ENCODE measurements at places on chromosomes 7 and 10.

GRCh38 chr7:140778568-140778967 is 82.1 kb downstream of the NDUFB2 start:
- no peak for DNase-seq

DNA sequence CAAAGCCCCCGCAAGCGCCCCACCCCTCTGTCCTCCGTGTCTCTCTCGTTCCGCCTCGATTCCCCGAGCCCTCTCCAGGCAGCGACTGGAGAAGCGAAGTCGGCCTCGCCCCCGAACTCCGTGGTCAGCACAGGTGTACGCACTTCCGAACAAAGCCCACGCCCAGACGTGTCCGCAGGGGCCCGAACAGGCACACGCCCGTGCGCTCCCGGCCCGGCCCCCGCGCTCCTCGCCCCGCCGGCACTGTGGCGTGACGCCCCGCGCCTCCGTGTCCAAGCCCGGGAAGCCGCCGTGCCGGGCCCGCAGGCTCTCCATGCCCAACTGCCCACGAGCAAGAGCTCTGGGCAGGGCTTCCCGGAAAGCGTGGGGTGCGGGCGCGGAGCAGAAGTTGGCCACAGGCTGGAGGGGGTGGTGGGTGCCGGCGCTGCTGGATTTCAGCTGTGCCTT is 662 bp downstream of the NRCAM start:
- no peak for DNase-seq

- no peak for DNase-seq
These were observed 465.3 kb downstream of the PLXDC2 start for GRCh38 chr10:20281579-20281978.

DNA sequence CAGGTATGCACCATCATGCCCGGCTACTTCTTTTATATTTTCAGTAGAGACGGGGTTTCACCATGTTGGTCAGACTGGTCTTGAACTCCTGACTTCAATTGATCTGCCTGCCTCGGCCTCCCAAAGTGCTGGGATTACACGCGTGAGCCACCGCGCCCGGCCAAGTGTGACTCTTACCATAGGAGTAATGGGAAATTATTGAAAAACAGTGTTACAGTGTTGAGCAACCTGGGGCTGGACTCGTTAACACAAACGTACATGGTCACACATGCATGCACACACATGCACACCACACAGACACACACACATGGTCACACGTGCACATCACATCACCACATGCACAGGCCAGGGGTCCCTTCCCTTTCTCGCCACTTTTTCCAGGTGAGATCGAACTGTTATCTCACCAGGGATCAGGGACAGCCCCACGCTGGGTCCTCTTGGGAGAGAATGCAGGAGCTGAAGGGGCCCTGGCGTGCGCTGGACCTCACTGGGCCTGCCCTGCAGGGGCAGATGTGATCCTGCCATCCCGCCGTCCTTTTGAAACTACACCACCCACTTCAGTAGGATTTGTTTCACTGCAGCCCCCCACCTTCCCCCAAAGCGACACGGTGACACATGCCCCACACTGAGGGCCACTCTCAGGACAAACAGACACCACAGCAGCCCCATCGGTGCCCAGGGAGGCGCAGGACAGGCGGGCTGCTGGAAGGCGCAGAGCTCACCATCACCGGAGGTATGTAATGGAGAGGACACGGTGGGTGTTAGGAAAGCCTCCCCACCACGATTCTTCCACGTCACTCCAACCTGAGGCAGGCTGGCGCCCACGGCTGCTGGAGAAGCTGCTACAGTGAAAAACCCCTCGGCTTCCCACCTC is 10.2 kb downstream of the RADIL start:
- no peak for DNase-seq

- peak; percentile 66 for DNase-seq
These were observed 18.3 kb upstream of the HBP1 start for GRCh38 chr7:107150375-107151073.

DNA sequence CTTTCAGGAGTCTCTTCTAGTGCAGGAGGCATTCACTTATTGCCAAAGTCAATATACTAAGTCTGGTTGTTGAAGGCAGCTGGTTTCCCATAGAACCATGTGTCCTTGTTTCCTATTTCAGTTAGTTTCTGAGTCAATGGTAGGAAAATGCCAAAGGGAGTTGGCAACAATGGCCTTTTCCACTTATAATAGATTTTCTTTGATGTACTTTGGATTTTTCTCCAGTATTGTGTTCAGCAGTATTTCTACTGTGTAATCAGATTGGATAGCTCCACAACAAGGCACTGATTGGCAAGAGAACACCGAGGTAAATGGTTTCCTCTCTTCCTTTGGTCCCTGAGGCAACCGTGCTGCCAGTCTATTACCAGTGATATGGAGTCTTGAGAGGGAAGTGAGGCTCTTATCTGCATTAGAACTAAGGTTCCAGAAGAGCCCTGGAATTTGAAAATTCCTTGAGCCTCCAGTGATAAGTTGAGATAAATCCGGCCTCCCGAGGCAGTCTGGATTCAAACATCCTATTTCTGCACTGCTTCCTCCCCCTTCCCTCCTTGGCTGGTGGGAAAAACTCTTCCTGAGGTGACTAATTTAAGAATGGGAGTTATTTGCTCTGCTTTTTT is 7.9 kb upstream of the SEPTIN7 start:
- DNase-seq = peak; percentile 68

- DNase-seq = no peak
These were observed 33.5 kb downstream of the ALOX5 start for GRCh38 chr10:45407542-45407941.

DNA sequence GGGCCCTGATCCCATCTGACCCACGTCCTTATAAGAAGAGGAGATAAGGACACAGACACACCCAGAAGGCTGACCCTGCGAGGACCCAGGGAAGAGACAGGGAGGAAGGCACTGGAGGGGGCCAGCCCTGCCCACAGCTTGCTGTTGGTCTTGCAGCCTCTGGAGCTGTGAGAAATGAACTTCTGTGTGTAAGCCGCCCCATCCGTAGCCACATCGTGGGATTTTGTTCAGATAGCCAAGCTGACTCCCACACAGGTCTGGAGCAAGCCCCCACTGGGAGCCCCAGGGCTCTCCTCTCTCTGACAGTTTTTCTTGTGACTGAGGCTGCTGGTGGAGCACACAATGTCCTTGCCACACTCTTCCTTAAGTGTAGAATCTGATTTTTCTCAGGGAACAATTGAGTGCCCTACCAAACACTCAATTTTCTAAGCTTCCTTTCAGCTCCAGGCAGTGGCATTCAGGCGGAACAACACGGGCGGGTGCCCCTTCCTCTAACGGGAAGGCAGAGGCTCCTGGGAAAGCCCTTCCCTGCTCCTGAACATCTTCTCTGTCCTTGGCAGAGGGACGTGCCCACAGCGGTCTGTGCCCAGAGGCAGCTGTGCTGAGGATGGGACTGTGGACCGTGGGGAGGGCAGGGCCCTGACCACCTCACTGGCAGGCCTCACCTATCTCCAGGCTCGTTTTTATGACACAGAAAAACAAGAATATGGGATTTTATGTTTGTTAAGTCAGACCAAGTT is 160.6 kb upstream of the SHH start:
- DNase-seq = no peak

GRCh38 chr7:112997831-112998230 is 88.8 kb downstream of the GPR85 start:
- DNase-seq = no peak

All from fibroblast of skin of back (primary cell).